ENCODE measurements at places on chromosomes 7 and 10.

GRCh38 chr7:157687845-157688532 is 351.2 kb downstream of the DNAJB6 start:
- no peak for DNase-seq

DNA sequence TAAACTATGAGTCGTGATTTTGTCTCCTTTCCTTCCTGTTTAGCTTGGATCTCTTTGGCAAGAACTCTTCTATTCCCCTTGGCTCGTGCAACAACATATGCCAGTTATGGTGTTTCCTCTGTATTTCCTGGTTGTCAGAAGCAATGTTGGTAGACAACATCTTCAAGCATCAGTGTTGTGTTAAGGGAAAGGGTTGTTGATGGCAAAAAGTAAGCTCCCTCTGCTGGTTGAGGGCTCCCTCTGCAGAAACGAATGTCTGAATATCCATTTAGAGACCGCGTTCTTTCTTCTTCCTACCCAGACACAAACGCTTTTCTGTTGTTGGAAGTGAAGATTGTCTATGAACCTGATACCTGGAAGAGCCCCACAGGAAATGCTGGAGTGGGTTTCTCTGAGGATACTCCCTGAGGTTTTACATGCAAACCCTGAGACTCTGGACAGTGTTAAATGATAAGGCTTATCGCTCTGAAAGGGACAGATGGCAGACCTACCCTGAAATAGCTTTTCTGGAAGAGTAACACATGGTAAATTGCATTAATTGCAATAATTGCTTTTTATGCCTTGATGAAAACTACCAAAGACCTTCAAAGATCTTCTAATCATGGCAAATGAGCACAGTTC is 23.5 kb upstream of the C1QL3 start:
- no peak for DNase-seq

DNA sequence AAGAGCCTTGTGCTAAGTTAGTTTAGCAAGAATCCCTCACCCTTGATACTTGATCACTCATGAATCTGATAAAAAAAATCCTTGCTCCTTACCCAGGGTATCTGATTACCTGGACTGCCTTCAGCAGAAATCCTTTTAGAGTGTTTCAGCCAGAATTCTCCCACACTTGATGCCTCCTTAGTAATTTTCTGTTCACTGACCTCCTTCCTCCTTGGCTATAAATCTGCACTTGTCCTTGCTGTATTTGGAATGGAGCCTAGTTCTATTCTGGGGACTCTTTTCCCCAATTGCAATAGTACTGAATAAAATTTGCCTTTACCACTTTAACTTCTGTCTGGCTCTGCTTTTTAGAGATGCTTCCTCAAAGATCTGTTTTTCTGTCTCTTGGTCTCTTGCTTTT is 84.9 kb downstream of the RPS24 start:
- DNase-seq: no peak

DNA sequence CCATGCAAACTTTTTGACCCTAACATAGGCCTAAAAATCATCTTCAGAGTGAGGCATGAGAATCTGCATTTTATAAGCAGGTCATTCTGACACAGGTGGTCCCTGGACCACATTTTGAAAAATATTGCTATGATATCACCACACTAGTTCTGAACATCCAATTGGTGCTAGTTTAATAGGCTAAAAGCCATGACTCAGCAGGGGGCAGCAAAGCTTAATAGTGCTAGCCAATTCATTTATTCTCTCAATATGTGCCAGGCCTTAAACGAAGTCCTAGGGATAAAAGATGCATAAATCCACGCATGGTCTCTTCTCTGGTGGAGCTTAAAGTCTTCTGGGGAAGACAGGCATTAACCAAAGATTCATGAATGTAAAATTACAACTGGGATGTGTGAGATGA is 10.2 kb upstream of the SLC25A28 start:
- no peak for DNase-seq

- no peak for DNase-seq
Measured at GRCh38 chr7:41969561-41970105, 266.7 kb upstream of the INHBA start.

DNA sequence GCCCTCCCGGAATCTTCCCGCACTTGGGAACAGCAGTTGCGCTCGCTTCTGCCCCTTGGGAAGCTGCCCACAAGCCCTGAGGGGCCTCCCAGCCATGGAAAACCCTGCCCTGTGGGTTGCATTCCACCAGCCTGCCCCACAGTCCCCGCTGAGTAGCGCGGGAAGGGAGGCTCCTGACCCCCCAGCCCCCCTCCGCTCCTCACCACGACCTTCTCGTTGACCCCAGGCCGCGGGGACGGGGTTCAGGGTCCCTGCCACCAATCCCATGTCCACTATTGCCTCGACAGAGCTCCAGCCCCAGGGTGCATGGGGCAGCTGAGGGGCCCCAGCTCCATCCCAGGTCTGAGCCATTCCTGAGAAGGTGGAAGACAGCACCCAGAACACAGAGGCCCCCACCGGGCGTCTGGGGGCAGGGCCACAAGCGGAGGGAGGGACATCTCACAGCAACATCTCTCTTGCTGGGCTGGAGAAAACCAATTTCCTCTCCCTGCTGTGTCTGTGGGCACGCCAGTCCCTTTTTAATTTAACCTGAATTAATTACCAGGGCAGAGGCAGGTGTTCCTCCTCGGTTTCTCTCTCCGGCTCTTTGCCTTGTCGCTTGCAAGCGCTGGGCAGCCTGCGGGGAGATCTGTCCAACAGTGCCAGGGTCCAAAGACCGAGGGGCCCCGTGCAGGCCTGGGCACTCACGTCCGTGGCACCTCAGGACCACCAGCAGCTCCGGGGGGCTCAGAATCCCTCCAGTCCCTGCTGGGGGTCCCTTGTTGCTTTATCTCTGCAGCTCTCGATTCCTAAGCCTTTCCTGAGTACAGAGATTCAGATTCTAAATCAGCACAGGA is 57.9 kb downstream of the FOXL3 start:
- DNase-seq: no peak

GRCh38 chr7:70614237-70615045 is 517.5 kb upstream of the GALNT17 start:
- DNase-seq: no peak

GRCh38 chr10:117568334-117568733 is 25.8 kb downstream of the EMX2 start:
- DNase-seq: no peak

DNA sequence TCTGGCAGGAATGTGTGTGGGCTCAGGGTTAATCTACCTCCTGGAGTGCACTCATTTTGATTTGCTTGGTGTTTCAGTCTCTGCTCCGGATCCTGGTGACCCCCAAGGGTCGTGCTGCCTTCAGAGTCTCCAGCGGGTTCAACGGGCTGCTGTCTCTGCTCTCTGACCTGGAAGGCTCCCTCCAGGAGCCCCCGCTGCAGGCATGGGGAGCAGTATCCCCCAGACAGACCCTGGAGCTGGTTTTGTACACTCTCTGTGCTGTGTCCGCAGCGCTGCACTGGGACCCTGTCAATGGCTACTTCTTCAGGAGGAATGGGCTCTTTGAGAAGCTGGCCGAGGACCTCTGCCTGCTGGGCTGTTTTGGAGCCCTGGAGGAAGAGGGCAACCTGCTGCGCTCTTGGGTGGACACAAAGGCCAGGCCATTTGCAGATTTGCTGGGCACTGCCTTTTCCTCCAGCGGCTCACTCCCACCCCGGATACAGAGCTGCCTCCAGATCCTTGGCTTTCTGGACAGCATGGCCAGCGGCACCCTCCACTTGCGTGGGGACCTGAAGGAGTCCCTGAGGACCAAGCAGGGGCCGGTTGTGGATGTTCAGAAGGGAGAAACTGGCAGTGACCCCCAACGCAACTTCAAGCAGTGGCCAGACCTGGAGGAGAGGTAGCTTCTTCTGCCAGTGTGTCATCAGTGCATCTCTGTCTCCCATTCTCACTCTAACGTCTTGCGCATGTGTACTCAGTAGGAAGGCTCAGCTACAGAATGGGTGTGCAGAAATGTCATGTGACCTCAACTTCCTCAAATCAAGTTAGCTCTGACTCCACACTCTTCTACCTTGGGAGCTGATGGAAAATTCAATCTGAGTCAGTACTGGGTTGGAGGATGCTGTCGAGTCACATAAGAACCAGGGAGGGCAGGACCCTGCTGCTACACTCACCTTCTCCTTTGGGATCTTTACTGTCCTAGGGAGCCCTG is 58.5 kb downstream of the WDFY4 start:
- no peak for DNase-seq

DNA sequence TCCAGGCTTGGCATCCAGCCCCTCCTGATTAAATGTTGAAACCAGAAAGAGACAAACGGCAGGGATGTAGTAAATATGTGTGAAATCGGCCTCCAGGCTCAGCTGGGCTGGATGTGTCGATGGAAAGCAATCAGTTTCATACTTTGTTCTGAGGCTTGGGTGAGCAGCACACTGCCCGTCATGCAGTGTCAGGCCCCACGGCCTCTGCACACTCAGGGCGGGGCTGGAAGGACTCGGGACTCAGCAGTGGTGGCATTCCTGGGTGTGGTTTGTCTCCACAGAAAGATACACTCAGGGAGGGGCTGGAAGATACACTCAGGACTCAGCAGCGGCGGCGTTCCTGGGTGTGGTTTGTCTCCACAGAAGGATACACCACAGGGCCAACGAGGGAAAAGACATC is 22.0 kb downstream of the ADGRA1 start:
- no peak for DNase-seq

- peak; percentile 71 for DNase-seq
Measured at GRCh38 chr10:110717781-110718589, 73.8 kb downstream of the RBM20 start.

- no peak for DNase-seq
Measured at GRCh38 chr7:75631711-75632110, 107.0 kb downstream of the HIP1 start.

DNA sequence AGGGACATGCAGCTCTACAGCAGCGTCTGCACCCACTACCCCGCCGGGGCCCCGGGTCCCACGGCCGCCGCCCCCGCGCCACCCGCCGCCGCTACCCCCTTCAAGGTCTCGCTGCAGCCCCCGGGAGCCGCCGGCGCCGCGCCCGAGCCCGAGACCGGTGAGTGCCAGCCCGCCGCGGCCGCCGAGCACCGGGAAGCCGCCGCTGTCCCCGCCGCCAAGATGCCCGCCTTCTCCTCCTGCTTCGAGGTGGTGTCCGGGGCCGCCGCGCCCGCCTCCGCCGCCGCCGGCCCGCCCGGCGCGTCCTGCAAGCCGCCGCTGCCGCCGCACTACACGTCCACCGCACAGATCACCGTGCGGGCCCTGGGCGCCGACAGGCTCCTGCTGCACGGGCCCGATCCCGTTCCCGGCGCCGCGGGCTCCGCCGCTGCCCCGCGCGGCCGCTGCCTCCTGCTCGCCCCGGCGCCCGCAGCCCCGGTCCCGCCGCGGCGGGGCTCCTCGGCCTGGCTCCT is 631 bp downstream of the OTUD1 start:
- DNase-seq: no peak

DNA sequence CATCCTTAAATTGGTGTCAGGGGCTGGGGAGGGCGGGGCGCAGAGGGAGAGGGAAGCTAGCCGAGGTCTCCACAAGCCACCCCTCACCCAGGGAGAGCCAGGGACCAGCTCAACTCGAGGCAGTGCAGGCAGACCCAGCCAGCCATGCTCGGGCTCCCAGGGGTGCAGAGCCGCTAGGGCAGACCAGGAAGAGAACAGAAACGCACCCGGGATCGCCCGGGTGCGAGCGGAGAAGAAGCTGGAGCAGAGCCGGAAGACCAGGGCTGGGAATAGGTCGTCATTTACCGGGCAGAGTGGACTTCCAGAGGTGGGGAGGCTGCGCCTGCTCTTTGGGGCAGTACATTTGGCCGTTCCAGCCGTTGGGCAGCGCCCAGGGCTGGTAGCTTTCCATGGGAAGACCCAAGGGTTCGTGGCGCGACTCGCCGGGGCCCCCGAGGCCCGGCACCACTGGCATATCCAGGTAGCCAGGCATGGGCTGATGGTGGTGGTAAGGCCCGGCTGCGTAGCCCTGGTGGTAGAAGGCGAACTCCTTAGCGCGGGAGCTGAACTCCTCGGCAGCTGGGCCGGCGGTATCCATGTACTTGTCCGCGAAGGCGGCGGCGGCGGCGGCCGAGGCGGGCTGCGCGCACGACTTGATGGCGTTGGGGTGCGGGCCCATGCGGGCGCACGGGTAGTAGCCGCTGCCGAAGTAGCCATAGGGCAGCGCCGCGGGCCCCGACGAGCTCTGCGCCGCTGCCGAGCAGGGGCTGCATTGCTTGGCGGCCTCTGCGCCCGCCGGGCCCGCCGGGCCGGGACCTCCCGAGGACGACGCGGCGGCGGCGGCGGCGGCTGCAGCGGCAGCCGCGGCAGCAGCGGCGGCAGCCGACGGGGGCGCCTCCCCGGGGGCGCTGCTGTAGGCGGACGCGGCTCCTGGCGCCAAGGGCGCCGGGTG is 755 bp downstream of the HOXA13 start:
- peak; percentile 62 for DNase-seq

DNA sequence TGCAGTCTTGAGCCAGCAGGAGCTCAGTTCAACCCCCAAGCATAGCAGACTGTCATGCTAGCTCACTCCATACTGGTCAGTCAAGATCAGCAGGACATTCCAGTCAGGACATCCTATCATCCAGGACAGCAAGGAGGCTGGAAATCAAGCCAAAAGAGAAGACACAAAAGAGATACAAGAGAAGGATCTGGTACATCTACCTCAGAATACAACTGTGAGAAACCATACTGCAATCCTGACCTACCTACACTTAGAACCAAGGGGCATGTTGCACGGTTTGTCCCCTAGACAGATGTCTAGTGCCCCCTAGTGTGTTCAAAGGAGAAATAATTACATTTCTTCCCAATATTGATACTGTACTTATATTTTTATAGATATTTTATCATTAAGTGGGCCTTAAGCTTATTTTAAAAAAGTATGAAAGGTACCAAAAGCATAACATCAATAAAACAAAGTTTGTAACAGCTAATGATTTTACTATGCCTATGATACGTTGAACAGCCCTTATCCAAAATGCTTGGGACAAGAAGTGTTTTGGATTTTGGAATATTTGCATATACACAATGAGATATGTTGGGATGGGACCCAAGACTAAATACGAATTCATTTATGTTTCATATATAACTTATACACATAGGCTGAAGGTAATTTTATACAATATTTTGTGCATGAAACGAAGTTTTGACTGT is 26.7 kb downstream of the ERCC6 start:
- no peak for DNase-seq

- no peak for DNase-seq
Measured at GRCh38 chr10:34933676-34934075, 118.6 kb upstream of the PARD3 start.

DNA sequence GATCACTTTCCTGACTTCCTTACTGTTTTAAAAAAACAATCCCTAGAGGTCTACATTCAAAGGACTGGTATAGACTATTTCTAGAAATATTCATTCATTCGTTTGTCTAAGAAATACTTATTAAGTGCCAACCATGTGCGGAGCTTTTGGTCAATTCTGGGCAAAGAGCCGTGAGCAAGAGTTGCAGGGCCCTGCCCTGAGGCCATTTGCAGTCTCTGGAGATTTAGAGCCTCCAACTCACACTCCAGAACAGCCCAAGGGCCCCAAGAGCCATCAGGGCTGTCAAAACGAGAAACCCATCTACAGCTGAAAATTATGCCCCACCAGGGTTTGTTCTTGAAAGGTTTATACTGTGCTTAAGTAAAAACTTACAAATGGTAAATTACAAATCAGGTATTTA is 16.2 kb downstream of the WDR91 start:
- no peak for DNase-seq

Measured in upper lobe of right lung (tissue), 1 donor.